Stimulated activated CD4-positive, alpha-beta T cell treated with anti-CD3 and anti-CD28 coated beads, Interleukin-4, amount 100 ng/mL, for 48 hours (primary cell): ENCODE measurements at places on chromosomes 16 and 17.

DNA sequence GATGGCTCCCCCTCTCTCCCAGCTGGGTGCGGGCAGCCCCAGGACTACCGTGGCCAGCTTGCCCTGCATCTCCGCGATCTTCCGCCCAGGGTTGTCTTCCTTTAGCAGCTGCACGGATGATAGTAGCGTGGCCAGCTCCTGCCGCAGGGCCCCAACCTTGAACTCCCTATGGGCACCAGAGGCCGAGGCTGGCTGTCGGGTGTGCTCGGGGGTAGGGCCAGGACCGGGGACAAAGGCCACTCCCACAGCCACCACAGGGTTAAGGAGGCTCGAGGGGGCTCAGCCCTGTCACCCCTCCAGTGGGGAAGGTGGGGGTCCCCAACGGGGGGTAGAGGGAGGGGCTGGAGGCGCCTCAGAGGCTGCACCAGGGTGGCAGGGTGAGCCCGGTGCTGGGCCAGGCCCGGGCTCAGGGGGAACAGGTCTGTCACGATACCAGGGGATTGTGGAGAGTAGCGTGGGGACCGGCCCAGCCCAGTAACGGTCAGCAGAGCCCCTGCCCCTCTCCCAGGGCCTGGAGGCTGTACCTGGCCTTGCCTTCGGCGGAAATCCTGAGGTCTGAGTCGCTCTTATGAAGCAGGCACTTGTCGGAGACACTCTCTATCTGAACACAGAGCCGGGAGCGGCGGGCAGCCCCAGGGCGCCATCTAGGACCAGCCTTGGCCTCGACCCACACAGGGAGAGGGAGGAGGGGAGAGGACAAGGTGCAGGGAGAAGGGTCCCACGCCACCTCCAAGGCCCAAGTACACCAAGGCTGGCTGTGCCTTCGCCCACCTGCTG, 5.2 kb downstream of the PERCC1 start:
- no peak for DNase-seq

- no peak for DNase-seq
Observed at GRCh38 chr16:31201582-31202413, 762 bp downstream of the PYCARD start.

DNA sequence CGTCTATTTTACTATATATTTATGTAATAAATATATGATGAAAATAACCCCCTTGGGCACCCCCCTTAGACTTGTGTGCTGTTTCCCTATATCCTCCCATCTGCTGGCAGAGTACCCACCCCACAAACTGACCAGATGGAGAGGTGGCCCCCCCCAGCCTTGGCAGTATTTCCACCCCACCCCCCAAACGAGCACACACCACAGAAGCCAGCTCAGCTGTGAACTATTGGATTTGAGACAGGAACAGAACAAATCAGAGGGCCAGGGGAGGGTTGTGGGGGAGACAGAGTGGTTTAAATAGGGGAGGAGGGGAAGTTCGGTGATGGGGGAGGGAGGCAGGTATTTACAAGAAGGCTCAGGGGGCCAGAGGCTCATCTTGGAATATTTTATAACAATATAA, 7.8 kb downstream of the NR1D1 start:
- DNase-seq = no peak

DNA sequence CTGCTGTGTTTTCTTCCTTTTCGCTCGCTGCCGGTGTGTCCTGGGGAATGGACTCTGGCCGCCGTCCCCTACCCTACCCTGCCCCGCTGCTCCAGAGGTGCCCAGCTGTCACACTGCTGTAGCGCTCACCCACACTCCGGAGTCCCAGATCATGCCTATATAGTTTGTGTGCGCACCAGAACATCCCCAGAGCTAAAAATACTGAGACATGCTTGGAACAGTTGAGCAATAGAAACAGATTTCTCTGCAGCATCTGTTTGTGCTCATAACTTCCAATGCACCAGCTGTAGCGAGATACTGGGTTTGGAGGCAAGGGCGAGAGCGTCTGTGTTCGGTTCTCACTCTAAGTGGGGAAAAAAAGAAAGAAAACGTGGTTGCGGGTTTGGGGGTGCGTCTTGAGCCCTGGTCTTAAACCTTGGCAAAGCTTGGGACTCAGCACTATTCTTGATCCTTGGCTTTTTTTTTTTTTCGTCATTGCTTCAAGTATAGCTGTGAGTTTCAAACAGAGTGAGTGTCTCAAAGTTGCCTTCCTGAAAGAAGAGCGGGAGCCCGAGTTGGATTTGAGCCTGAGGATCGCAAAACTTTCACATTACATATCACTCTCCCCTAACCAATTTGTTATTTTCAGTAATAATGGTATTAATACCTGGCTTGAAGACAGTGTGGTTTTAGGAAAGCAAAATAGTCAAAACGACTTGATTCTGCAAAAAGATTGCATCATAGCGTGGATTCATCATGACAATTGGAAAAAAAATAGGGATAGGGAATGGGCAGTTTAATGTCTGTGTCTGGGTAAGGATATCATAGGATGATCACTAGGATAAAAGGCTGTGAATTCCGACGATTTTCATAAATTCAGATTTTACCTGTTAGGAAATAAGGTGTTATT, 621 bp downstream of the KCNJ2 start:
- no peak for DNase-seq

DNA sequence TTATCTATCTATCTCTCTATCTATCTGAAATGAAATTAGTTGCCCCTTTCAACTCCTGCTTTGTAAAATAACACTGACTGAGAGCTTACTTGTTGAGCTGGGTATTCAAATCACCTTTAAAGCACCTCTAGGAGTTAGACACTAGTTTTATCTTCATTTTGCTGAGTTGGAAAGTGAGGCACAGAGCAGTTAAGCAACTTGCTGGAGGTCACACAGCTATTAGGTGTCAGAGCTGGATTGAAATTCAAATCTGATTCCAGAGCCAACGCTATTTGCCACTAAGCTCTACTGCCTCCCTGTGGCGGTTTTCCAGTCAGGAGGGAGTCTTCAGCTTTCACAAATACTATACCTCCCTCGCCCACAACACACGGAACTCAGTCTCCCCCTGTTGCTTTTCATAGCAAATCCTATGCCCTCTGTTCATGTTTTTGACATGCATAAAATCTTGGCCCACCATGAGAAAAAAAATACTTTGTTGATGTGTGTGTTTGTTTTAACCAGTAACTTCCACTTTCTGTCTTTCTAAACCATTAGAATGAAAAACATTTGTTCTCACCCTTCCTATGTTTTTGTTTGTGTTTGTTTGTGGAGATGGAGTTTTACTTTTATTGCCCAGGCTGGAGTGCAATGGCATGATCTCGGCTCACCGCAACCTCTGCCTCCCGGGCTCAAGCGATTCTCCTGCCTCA, 74.8 kb upstream of the SMURF2 start:
- DNase-seq = peak; percentile 18

DNA sequence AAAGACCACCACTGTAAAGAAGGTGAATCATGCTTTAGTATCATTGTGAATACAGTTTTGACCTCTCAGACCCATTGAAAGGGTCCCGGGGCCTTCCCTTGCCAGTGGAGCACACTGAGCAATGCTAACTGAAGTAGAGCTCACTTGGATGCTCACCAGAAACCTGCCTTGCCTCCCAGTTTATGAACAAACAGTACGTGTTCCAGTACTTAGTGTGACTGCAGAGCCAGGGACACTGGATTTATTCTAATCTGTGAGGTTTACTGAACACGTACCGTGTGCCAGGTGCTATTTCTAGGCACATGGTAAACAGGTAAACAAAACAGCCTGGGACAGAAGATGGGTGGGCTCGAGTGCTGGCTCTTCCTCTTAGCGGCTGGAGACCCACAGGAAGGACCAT, 79.6 kb downstream of the FOXL1 start:
- no peak for DNase-seq

DNA sequence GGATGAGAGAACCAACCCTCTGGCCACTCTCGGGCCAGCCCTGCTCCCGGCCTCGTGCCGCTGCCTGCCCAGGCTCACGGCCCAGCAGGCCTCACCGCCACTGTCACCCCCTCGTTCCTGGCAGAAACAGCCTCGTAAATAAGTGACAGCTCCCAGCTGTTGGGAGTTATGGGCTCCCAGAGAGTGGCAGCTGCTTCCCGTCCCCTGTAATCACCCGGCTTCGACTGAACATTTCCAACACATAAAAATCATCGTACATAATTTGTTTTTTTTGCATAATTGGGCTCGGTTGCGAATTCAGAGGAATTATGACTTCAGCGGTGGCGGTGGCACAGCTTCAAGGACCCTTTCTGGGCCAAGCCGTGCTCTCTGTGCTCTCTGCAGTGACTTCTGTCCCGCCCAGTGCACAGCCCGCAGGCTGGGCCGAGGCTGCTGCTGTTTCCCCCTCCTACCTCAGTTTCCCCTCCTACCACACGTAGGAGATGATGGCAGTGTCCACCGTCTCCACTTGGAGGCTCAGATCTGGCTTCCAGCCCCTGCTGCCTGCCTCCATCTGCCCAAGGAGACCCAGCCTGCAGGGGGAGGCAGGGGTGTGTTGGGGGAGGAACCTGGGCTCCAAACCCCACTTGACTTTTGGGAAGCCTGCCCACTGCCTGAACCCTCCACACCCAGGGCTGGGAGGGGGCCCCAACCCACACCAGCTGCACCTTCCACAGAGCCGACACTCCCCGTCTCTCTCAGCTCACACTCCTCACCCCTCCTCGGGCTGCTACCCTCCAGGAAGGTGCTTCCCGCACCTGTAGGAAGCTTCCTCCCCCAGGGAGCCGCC, 84.9 kb downstream of the RTN4RL1 start:
- DNase-seq = no peak

GRCh38 chr16:72442385-72443158, 270.6 kb upstream of the PMFBP1 start:
- DNase-seq = no peak

GRCh38 chr17:8124350-8125153, 646 bp upstream of the HES7 start:
- no peak for DNase-seq

- DNase-seq = no peak
Observed at GRCh38 chr16:53453928-53454327, 19.7 kb downstream of the RBL2 start.

- DNase-seq = peak; percentile 70
Observed at GRCh38 chr16:28984619-28985135, at the start of gene LAT. Gene LAT, plus strand, starts transcription at chr16:28985052. Its CDS starts 366 bp downstream, at chr16:28985418.

GRCh38 chr16:62692685-62693084, 656.4 kb upstream of the CDH8 start:
- DNase-seq = no peak

GRCh38 chr16:88479793-88480760, 27.0 kb downstream of the ZFPM1 start:
- no peak for DNase-seq

- DNase-seq = peak; percentile 49
Observed at GRCh38 chr17:3827124-3827773, 18.8 kb downstream of the NCBP3 start.

DNA sequence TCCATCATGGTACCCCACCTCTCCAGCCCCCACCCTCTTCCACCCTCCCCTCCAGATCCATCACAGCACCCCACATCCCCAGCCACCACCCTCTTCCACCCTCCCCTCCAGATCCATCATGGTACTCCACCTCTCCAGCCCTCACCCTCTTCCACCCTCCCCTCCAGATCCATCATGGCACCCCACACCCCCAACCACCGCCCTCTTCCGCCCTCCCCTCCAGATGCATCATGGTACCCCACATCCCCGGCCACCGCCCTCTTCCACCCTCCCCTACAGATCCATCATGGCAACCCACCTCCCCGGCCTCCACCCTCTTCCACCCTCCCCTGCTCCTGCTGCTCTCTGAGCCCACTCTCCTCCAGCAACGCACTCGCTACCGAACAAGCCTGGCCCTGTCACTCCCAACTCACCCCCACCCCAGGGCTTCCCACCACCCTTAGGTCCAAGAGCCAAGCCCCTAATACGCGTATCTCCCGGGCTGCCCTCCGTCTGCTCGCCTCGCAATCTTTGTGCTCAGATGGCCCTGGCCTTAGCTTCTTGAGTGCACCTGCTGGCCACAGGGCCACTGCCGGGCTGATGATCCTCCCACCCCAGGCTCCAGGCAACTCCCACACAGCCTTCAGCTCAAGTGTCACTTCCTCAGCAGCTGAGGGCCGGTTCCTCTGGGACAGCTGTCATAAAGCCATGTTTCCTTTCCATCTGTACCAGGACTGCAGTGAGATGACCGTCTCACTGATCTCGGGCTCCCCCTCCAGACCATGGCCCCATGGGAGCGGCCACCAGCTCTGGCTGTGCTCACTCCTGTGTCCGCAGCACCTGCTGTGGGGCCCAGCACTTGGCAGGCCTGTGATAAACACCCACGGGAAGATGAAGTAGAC, 25.5 kb downstream of the KDM8 start:
- DNase-seq = no peak
